ENCODE measurements at places on chromosomes 11 and 22.
A peak's percentile ranks its signal among the peaks of the same experiment; 100 is the strongest.

DNA sequence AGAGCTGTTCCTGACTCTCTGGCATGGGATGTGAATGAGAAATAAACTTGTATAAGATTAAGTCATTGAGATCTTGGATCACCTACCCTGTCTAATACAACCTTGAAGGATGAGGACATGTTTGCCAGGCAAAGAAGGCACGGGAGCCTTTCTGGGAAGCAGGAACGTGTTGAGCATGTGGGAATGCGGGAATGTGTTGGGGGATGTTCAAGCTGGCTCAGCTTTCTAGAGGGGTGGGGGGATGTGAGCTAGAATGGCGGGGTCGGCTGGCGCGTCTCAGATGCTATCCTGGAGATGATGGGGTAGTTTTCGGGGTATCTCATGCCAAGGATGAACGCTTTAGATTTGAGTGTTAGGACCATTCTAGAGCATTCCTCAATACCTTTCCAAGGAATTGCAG lies 227.1 kb downstream of the DSCAML1 start:
- DNase-seq, result no peak

GRCh38 chr11:91394727-91395414 lies 829.7 kb upstream of the FAT3 start:
- no peak for DNase-seq

DNA sequence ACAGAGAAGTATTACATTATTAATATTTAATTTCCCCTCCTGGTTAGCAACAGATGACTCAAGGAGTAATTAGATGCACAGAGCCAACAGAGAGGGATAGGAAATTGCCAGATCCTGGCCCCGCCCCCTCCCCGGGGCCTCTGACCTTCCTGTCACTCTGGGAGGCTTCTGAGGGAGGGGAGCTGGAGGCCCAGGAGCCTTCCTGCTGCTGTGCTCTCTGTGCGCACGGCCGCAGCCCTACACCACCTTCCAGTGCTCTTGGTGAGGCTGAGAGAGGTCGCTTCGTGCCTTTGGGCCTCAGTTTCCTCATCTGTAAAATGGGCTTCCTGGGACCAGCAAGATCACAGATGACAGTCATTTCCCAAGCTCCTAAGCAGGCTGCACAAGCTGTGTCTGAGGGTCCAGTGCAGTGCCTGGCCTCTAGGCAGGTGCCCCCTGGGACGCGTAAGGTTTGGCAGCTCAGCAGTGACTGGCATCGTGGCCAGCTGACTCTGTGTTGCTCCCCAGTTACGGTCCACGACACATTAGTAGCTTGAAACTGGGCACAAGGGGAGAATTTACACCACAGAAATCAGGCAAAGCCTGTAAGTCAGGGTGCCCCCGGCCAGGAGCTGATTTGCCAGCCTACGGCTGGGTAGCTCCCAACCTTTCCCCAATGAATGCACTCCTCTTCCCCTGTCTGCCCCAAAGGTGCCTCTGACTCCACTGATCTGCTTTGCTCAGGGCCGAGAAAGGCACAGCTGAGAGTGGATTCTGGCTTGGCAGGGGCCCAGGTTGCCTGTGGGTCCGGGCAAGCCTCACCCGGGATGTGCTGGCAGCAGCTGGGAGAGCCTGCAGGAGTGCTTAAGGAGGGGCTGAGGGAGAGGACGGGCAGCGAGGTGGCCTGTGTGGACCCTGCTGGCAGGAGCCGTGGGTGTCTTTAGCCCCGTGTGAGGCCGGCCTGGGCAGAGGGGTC lies 2.3 kb downstream of the ADORA2A start:
- DNase-seq, result peak; percentile 64

- DNase-seq, result no peak
Observed at GRCh38 chr11:10158461-10158860, 135.6 kb downstream of the SBF2 start.

DNA sequence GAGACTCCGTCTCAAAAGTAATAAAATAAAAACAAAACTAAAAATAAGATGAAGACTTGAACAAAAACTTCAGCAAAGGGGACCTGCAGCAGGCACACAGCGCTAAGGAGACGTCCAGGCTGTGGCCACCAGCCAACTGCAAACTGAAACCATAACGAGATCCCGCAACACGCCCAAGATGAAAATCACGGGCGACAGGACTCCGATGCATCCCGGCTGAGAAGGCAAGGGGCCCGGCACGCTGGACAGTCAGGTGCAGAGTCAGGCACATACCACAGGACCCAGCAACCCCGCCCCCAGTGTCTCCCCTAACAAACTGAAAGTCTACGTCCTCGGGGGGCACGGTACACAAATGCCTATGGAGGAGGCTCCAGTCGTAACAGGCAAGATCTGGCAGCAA lies 9.2 kb downstream of the HRAS start:
- DNase-seq, result no peak

DNA sequence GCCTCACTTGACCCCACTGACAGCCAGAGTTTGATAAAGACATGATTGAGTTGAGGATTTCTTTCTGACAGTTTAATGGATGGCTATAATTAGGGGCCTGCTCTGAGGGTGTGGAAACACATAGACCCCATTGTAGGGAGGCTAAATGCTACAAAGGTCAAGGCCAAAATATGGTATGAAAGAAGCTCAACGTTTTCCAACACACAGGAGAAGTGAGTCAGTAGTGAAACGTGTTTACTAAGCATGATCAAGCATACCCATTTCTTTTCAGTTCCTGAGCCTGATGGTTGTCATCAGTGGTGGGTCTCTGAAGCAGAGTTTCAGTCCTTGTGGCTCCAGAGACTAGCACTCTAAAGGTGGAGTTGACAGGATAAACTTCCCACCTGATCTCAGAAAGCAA lies 69.7 kb downstream of the SNX19 start:
- no peak for DNase-seq

GRCh38 chr22:39327995-39328754 lies 8.8 kb upstream of the RPL3 start:
- no peak for DNase-seq

All from activated CD8-positive, alpha-beta memory T cell treated with anti-CD3 and anti-CD28 coated beads, Interleukin-2, amount 50 U/mL, for 4 hours (primary cell).